ENCODE measurements at places on chromosomes 1 and 21.
A peak's percentile ranks its signal among the peaks of the same experiment; 100 is the strongest.

DNA sequence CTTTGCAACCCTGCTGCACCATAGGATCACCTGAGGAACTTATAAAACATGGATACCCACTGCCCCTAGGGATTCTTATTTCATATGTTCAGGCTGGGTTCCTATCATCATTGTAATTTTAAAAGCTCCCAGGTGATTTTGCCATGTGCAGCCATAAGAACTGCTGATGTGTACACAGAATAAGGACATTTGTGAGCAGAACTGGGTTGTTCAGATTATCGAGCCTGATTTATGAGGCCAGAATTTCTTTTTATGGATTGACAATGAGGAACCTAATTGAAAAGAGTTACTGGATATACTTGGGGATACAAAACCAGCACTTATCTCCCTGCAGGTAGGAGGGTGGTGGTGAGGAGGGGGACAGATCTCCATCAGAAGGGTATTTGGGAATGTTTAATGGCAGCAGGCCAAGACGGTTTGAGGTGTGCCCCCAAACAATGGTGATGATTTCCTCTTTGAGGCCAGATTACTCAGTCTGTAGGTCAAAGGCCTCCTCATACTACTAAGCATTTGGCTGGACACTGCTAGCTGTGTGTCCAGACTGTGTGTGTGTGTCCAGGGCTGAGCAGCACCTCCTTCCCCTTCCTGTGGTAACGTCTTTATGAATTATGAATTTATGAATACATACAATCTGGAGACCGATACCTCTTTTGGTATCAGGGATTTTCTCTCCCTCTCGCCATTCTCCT is 18.9 kb downstream of the NOS1AP start:
- DNase-seq = no peak

DNA sequence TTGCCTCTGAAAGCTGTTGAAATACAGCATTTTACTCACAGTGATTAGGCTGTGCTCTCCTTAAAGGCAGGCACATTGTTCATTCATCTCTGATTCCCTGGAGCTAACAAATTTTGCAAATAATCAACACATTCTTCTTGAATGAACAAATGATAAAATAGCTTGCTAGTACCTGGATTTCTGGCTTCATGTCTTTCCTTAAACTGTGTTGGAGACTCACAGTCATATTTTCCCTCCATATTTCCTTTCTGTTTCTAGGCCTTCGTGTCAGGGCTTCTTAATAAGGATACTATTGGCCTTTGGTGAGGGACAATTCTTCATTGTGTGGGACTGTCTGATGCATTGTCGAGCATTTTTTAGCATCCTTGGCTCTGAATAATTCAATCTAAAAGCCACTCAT is 9.7 kb downstream of the HSD11B1 start:
- no peak for DNase-seq

DNA sequence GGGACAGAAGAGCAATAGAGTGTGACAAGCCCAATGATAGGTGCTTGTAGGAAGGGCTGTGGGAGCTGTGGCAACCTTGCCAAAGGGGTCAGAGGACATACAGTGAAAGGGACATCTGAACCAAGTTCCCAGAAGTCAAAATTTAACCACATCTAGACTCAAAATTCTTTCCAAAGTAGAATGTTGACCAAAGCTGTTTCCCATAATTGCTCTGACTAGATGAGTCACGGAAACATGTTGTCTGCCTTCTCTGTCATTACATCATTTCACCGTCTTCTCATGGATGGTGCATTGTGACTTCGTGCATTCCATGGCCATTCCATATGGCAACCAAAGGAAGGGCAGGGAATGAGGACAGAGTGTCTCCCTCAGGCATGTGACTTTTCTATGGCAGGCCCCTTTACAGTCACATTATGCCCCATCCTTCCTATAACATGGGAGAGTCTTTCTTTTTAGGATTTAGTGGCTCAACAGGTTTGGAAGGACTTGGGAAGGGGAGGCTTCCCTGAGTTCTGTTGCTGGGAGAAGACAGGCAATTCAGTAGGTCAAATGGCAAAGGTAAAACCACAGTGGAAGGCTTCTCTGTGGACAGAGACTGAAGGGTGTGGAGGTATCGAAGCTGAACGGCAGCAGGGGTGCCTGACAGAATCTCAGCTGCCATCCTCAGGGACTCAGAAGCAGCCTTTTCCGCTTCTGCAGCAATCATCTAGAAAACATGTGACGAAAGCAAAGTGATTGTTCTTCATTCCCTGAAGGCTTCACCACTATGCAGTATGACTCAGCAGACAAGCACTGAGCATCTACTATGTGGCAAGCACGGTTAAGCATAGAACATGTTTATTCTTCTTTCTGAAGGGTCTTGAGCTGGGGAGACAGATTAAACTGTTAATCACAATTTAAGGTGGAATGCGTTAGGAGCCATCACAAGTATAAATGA is 24.7 kb downstream of the NPHS2 start:
- DNase-seq = peak; percentile 86

DNA sequence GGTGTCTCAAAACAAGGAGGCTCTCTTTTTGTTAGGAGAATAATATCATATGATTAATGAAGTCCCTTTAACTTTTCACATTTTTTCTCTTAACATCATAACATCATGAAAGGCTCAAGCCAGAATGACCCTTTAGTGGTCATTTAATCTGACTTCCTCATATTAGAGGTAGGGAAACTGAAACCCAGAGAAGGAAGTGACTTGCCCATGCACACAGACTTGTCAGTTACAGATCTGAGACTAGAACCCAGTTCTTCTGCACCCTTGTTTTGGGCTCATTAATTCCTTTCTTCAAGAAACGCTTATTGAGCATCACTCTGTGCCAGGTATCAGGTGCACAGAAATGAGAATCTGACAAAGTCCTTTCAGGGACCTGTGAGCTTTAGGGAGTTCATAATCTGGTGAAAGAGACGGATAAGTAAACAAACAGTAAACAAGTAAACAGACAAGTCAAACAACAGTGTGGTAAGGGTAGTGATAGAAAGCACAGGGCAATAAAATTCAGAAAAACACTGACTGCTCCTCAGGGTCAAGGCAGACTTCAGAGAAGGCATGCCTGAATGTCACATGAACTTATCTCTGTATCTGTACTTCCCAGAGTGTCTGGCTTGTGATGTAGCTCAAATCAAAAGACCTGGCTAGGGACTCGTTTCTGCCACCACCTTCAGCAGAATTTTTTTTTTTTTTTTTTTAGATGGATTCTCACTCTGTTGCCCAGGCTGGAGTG is 38.3 kb upstream of the OSBPL9 start:
- DNase-seq = no peak

DNA sequence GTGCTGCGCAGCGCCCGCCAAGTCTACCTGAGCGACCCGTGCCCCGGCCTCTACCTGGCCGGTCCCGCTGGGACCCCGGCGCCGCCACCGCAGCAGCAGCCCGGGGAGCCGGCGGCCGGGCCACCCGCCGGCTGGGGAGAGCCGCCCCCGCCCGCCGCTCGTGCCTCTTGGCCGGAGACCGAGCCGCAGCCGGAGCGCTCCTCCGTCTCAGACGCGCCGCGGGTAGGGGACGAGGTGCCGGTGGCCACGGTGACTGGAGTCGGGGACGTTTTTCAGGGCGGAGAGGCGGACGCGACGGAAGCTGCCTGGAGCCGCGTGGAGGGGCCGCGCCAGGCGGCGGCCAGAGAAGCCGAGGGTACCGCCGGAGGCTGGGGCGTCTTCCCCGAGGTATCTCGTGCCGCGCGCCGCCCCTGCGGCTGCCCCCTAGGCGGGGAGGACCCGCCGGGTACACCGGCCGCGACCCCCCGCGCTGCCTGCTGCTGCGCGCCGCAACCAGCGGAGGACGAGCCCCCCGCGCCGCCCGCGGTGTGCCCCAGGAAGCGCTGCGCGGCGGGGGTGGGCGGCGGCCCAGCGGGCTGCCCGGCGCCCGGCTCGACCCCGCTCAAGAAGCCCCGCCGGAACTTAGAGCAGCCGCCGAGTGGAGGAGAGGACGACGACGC is 646 bp downstream of the IER5 start:
- DNase-seq = no peak

GRCh38 chr21:26471099-26471471 is 102.0 kb downstream of the CYYR1 start:
- no peak for DNase-seq

DNA sequence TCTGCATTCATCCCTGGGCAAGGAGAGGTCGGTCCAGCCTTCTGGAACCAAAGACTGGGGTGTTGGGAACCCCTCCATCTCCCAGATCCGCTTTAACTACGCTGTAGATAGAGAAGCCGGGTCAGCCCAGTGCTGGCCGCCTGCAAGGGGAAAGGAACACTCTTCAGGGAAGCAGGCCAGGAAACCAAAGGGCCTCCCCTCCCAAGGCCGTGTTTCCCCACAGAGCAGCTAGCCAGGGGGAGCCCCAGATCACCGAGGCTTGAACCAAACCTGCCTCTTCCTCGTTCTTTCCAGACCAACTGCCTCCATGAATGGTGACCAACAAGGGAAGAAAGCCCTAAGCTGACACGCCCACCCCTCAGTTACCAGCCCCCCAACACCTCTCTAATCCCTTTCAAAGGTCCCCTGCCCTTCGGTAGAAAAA is 1.2 kb upstream of the CHD5 start:
- no peak for DNase-seq

DNA sequence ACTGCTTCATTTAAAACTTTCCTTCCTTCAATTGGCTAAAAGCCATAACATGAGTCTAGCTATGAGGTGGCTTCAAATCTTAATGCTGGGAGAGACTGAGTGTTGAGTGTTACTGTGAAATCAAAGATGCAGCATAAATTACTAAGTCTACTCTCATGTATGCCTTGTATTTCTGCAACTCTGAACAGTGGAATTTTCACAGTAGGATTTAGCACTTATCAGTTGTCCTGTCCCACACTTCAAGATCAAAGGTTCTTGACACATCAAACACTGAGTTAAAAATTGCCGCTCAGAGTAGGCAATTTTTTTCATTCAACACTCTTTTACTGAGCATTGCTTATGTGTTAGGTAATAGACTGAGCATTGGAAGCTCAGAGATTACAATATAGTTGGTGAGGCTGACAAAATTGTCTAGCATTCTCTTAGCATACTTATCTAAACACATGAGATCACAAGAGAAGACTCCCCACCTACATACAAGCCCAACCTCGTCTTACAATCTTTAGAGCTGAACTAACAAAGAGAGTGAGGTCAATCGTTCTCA is 56.4 kb upstream of the ADORA3 start:
- no peak for DNase-seq

- no peak for DNase-seq
Measured at GRCh38 chr1:242187816-242188215, 188.9 kb upstream of the MAP1LC3C start.

GRCh38 chr1:26744075-26744959 is 43.4 kb upstream of the PIGV start:
- DNase-seq = no peak

DNA sequence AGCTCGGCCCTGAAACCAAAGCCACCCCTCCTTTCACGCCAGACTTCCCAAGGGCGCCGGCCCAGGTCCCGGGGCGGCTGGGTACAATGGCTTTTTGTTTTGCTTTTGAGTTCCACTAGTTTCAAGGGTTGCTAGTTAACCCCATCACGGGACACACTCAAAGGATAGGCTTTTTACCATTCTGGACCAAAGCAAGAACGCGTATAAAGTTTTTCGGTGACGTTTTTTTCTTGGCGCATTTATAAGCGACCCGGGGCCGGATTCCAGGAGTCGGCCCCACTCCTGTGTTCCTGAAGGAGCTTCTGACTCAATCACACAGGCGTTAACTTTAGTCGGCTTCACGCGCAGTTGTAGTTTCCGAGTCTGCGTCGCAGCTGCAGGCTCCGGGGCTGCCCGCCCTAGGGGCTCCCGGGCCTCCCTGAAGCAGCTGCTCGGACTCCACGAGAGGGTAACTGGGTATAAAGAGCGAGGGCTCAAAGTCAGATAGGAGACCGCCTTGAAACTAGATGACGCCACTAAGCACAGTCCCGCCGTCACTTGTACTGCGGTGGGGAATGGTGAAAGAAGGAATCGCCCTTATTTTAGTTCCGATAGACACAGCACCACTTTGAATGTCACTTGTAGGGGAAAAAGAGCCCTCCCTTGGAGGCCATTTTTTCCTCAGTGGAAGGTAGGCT is 707 bp upstream of the KLHL21 start:
- peak; percentile 89 for DNase-seq

DNA sequence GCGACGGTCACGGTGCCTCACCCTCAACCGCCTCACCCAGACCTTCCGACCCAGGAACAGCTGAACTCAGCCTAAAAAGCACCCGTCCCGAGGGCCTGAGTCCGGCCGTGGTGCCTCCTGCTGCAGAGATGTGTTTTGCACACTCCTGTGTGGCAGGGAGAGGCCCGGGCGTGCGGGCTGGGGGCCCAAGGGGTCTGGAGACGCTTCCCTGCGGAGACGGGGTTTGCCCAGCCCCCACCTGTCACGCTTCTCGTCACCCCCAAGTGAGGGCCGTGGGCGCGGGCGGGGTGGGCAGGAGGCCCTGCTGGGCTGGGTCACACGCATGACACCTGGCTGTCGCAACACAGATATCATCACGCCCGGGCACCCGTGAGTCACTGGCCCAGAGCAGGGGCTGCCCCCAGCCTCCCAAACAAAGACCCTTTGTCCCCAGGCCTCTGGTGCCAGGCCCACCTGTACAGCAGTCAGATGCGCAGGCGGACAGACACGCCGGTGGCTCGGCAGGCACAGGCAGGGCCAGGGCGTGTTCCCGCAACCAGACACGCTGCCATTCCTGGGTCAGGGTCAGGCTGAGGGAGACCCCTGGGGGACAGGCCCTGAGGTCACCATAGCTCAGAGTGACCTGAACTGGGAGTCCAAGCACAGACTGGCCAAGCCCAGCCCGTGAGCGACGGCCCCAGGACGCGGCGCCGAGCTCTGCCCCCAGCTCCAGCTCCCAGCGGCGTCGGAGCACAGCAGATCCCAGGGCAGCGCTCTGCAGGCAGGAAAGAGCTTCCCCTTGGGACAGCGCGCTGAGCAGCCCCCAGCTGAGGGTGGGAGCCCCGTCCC is 6.1 kb downstream of the B3GALT6 start:
- peak; percentile 24 for DNase-seq

DNA sequence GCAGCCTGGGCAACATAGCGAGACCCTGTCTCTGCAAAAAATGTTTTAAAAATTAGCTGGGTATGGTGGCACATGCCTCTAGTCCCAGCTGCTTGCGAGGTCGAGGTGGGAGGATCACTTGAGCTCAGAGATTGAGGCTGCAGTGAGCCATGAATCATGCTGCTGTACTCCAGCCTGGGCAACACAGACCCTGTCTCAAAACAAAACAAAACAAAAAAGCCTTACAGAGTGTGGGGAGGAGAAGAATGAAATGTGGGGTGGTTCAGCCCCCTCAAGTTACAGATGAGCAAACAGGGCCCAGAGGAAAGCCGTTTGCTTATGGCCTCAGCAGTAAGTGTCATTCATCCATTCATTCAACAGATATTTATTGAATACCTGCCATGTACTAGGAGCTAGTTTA is 40.7 kb downstream of the RPS6KA1 start:
- DNase-seq = no peak

DNA sequence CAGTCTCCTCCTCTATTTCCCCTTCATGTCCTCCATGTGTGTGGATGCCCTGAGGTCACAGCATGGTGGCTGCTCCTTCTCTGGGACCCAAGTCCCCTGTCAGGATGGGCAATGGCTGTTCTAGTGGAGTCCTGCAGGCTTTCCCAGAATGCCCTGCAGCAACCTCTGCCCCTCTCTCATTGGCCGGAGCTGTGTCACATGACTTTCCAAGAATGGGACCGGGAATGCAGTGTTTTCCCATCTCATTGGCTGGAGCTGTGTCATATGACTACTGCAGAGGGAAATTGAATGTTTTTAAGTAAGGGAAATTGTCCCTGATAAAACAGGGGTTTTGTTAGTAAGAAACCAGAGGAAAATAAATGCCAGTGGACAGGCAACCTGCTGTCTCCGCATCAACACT is 365.9 kb downstream of the PTPRU start:
- DNase-seq = no peak

- no peak for DNase-seq
Measured at GRCh38 chr1:103162360-103162759, 54.0 kb upstream of the COL11A1 start.

- DNase-seq = peak; percentile 31
Measured at GRCh38 chr1:88684482-88685258, 597 bp downstream of the PKN2 start.
